AG20443 (cell line): ENCODE measurements at places on chromosomes 2 and 18.

DNA sequence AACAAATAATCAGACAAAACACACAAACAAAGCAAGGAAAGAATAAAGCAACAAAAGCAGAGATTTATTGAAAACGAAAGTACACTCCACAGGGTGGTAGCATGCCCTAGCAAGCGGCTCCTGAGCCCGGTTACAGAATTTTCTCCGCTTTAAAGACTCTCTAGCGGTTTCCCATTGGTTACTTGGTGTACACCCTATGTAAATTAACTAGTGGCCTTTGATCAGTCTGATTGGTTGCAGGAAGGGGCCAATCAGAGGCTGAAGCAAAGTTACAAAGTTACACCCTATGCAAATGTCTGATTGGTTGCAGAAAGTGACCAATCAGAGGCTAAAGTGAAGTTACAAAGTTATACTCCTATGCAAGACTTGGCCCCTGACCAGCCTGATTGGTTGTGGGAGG, 242.9 kb downstream of the LDLRAD4 start:
- DNase-seq: no peak

DNA sequence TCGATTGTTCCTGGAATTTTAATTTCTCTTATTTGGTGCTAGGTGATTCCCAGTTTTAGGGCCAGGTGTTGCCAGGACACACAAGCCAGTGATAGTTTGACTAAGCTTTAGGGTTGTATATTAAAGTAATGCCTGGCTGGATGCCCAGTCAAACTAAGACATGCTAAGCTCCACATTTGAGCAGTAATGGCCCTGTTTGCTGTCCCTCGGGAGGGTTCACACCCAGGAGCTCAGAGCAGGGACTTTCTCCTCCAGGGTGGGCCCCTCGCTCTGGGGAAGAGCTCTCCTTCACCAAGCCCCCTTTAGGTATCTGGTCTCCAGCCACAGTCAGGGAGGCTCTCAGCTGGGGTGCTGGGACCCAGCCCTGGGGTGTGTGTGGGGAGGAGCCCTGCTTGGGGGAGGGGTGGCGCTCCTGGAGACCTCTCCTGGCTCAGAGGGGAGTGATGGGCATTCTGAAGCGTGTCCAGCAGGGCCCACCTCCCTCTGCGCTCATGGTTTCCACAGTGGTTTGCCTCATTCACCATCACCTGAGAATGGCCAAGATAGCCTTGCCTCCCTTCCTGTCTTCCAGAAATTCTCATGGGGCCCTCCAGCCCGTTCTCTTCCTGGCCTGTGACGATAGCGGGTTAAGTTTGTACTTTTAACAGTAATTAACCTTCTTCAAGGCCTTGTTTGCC, 31.7 kb downstream of the INPP4A start:
- no peak for DNase-seq

- DNase-seq: no peak
Observed at GRCh38 chr2:150476809-150477302, 10.6 kb downstream of the RND3 start.

GRCh38 chr2:158403237-158403636, 53.3 kb downstream of the CCDC148 start:
- DNase-seq: no peak

DNA sequence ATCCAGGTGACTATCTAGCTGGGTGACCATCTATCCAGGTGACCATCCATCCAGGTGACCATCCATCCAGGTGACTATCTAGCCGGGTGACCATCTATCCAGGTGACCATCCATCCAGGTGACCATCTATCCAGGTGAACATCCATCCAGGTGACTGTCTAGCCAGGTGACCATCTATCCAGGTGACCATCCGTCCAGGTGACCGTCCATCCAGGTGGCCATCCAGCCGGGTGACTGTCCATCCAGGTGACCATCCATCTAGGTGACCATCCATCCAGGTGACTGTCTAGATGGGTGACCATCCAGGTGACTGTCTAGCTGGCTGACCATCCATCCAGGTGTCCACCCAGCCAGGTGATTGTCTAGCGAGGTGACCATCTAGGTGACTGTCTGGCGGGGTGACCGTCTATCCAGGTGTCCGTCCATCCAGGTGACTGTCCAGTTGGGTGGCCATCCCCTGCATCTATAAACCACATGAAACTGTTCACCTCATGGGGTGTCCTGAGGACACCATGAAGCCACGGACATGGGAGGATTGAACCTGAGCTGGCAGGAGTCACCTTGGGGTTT, 305.3 kb downstream of the NDUFA10 start:
- DNase-seq: no peak

GRCh38 chr2:228681426-228681825, 499.9 kb upstream of the SPHKAP start:
- peak; percentile 39 for DNase-seq

GRCh38 chr18:1294229-1294628, 389.6 kb downstream of the ADCYAP1 start:
- DNase-seq: no peak

- DNase-seq: no peak
Observed at GRCh38 chr18:28792404-28793086, 615.6 kb upstream of the CDH2 start.

GRCh38 chr2:96260387-96261260, 5.2 kb downstream of the TMEM127 start:
- DNase-seq: peak; percentile 90

- no peak for DNase-seq
Observed at GRCh38 chr2:37872192-37872750, 52.8 kb upstream of the RMDN2 start.

DNA sequence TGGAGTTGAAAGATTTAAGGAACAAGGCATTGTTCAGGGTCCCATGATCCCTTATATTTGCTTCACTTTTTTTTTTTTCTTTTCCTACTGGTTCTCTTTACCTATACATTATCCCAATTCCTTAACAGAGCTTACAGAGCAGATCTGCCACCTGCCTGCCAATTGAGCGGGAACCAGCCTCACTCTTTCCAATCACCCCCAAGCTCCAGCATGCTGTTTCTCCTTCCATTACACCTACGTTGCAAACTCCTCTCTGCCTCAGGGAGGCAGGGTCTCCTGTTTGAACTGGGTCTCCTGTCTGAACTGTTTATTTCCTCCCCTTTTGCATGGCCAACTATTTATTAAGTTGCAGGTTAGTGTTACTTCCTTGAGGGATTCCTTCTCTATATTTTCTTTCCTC, 77.2 kb upstream of the SLC38A11 start:
- DNase-seq: no peak

GRCh38 chr2:36238106-36238505, 117.5 kb upstream of the CRIM1 start:
- DNase-seq: no peak
